ENCODE measurements at places on chromosomes 1 and 21.
A peak's percentile ranks its signal among the peaks of the same experiment; 100 is the strongest.

DNA sequence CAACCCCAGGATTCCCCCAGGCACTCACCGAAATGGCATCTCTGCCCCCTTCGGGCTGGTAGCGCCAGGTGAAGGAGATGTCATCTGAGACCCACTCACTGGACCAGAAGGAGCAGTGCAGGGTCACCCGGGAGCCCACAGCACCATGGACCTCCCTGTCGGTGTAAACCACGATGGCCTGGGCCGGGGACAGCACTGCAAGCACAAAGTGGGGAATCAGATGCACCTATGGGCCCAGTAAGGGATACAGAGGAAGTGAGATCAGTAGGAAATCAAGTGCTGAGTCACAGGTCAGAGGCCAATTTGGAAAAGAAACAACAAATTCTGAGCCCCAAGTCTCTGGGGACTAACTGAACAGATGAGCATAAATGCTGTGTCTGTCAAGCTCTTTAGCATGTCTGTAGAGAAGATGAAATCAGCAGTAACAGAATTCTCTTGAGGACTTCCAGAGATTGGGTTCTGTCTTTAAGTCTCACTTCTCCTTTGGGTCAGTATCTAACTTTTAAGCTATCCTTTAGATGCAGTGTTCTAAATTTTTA is 2.5 kb downstream of the MPZ start:
- DNase-seq = peak; percentile 59

GRCh38 chr1:157168015-157168414 is 29.8 kb upstream of the ETV3 start:
- no peak for DNase-seq

DNA sequence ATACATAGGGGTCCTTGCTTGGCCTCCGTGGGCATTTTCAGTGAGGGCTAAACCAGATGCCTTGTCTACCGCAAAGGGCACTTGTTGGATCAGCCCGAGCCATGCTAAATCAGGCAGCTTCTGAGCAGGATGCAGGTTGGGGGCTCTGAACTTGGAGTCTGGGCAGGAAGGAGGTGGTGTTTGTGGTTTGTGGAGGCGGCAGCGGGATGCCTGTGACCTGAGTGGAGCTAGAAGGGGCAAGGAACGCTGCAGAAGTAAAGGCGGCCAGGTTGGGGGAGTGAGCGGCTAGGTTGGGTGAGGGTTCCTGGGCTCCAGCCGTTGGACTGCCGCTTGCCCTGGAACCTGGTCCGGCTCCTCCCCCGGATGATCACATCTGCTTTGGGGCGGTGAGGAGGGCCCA is 183.9 kb downstream of the CAMTA1 start:
- DNase-seq = peak; percentile 50

- no peak for DNase-seq
These were observed 16.6 kb downstream of the GRIK3 start for GRCh38 chr1:37017720-37018119.

DNA sequence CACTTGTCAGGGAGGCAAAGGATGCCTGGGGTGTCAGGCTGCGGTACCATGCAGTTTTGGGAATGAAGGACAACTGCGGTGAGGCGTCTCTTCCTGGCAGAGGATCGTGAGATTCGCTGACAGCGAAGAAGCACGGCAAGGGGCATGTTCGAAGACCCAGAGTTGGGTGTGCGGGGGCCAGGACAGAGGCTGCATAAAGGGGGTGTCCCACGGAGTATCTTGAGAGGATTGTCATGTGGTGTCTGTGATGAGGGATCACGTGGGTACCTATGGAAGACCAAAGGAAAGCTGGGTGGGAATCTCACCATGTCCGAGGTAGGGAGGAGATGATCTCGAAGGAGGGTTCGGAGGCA is 372 bp downstream of the SLC25A44 start:
- DNase-seq = peak; percentile 29

DNA sequence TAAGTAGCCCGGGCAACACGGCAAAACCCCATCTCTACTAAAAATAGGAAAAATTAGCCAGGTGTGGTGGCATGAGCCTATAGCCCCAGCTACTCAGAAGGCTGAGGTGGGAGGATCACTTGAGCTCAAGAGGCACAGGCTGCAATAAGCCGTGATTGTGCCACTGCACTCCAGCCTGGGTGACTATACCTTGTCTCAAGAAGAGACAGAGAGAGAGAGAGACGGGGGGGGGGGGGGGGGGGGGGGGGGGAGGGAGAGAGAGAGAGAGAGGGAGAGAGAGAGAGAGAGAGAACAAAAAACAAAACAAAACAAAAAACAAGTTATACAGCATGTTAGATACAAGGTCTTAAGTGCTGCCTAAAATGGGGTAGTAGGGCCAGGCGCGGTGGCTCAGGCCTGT is 77.8 kb upstream of the ZNF281 start:
- DNase-seq = no peak

DNA sequence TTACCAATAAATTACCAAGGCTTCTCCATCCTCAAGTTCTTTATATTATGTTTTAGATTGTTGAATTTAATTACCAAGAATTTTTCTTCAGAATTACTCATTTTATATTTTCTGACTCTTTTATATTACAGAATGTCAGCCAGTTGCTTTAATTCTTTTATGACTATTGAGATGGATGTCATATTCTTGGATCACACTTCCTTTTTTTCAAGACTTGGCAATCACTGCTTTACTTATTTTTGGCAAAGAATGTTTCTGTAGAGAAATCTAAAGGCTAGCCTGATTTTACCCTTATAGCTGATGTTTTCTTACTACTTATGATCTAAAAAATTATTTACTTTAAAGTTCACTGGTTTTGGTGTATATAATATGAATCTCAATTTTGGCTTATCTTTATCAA is 721.1 kb upstream of the TMPRSS15 start:
- DNase-seq = no peak

- no peak for DNase-seq
These were observed 62.8 kb downstream of the CNST start for GRCh38 chr1:246629030-246629429.

DNA sequence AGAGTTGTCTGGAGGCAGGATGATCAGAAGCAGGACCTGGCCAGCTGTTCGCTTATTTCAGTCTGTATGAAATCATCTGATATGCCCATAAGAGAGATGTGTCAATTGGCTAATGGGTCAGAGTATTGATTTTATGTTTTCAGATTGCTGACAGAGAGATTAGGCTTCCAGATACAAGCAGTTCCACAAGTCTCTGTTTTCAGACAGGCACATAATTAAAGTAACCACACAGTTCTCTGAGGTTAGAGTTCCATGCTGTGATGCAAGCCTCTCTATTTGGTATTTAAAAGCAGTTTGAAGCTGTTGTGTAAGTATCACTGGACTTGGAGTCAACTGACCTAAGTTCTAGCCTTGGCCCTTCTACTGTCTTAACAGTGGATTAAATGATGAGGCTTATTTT is 50.1 kb downstream of the ATF6 start:
- DNase-seq = peak; percentile 88

- DNase-seq = peak; percentile 78
These were observed 8.0 kb upstream of the NIBAN1 start for GRCh38 chr1:184982002-184982954.

DNA sequence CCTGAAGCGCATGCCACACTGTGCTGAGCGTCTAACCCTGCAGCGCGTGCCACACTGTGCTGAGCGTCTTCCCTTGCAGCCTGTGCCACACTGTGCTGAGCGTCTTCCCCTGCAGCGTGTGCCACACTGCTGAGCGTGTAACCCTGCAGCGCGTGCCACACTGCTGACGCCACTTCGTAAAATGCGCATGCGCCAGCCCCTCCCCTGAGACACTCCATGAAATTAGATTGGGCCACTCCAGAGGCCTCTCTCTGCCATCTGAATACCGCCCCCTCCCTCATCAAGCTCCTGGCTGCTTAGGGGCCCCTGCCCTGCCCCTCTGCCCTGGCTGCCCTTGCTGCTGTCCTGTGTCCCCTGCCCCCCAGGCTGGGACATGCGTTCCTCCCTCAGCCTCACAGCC is 84.8 kb downstream of the POFUT2 start:
- DNase-seq = no peak

DNA sequence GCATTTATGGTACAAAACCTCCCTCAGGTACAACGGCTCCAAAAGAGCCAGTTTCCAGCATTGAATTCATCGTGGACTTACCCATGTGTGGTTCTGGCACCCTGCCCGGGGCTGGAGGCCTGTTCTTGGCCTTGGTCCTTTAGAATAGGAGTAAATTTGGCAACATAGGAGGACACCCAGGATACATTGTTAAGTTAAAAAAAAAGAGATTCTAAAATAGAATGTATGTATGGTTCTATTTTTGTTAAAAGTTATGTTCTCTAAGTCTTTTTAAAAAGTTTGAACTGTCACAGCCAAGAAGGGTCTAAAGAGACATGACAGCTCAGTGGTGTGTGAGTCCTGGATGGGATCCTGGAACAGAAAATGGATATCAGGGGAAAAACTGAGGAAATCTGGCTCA is 25.9 kb downstream of the EPHX1 start:
- DNase-seq = peak; percentile 46

GRCh38 chr1:89259283-89259971 is 13.2 kb downstream of the GBP5 start:
- no peak for DNase-seq

DNA sequence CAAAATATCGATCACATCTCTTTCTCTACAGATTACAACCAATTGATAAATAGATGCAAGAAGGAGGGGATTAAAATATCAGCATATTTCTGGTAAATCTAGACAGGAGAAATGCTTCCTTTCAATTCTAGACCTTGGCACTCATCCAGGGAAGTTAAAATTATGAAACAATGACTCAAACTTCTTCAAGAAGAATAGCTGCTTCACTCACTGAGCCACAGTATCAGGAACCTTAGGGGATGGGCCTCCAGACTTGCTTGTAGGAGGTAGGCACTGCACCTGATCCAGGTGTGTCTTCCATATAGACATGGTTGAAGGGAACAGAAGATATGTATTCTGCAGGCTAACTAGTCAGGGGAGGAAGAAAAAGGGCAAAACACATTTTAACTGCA is 9.8 kb downstream of the SLAMF7 start:
- DNase-seq = peak; percentile 44

DNA sequence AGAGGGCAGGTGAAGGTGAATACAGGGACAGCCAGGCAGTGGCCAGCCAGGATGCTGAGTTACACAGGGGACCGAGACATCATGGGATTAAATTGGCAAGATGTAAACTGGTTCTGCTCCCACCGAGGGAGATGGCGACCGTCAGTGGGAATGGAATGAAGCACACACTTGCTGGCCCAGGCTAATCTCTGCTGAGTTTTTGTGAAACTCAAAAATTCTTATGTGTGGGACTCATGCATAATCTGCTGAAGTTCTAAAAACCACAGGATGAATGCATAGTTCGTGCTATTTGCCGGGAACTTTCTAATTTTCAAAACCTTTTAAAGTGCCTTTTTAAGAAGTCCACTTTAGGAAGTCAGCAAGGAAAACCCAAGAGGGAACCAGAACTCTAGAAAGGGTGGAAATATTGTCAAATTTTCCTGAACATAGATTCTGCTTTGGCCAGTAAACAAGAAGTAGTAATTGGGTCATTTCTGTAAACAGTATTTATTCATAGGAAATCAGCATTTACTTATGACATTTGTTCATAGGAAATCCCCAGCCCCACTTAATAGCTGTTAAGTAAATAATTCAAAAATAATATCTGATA is 85.4 kb upstream of the ROR1 start:
- DNase-seq = peak; percentile 88

Measured in iris pigment epithelial cell (primary cell).